Activated T-helper 1 cell treated with anti-CD3 and anti-CD28 coated beads, Interleukin-12 subunit alpha, Interleukin-12 subunit beta, Interleukin-2, Interleukin-4 antibody, amounts not matched to agents 30 ng/mL and 10 ng/mL and 1 ng/mL, durations not matched to agents 14 hours and 24 hours and 36 hours (primary cell): ENCODE measurements at places on chromosomes 7 and 10.
A peak's percentile ranks its signal among the peaks of the same experiment; 100 is the strongest.

GRCh38 chr7:48154792-48155413 lies 16.4 kb upstream of the ABCA13 start:
- H3K4me1 ChIP-seq, result no peaks in the 10 kb centered on the region
- H3K36me3 ChIP-seq, result no peaks in the 10 kb centered on the region
- H3K27me3 ChIP-seq, result peaks cover 27% of the 10 kb centered on the region
- no peak overlapping the region for H3K27ac ChIP-seq
- DNase-seq, result peak; percentile 17
- no peak overlapping the region for H3K4me3 ChIP-seq

- H3K27me3 ChIP-seq, result no peaks in the 10 kb centered on the region
- H3K4me3 ChIP-seq, result no peak overlapping the region
- no peaks in the 10 kb centered on the region for H3K36me3 ChIP-seq
- no peak for DNase-seq
- H3K27ac ChIP-seq, result no peak overlapping the region
These were observed 769.3 kb downstream of the MAGI2 start for GRCh38 chr7:78684201-78684600.

DNA sequence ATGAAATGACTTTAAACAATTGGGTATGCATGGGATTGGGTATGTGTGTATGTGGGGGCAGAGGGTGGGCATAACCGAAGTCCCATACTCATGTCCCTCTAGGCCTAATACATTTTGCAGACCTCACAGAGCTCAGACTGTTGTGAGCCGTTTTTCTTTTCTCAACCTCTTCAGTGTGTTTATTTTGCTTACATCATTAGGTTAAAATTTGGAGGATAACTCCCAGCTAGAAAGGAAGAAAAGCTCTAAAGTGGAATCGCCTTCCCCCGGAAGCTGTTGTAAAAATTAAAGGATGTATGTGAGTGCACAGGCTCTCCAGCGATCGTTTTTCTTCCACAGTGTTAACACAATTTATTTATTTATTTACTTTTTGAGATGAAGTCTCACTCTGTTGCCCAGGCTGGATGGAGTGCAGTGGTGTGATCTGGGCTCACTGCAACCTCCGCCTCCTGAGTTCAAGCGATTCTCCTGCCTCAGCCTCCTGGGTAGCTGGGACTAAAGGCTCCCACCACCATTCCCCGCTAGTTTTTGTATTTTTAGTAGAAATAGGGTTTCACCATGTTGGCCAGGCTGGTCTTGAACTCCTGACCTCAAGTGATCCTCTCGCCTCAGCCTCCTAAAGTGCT lies 1.5 kb upstream of the H2AZ2 start:
- peaks cover 5% of the 10 kb centered on the region for H3K36me3 ChIP-seq
- peaks cover 50% of the 10 kb centered on the region for H3K4me1 ChIP-seq
- H3K27ac ChIP-seq, result peak overlapping the region; percentile 94
- peak overlapping the region; percentile 94 for H3K4me3 ChIP-seq

DNA sequence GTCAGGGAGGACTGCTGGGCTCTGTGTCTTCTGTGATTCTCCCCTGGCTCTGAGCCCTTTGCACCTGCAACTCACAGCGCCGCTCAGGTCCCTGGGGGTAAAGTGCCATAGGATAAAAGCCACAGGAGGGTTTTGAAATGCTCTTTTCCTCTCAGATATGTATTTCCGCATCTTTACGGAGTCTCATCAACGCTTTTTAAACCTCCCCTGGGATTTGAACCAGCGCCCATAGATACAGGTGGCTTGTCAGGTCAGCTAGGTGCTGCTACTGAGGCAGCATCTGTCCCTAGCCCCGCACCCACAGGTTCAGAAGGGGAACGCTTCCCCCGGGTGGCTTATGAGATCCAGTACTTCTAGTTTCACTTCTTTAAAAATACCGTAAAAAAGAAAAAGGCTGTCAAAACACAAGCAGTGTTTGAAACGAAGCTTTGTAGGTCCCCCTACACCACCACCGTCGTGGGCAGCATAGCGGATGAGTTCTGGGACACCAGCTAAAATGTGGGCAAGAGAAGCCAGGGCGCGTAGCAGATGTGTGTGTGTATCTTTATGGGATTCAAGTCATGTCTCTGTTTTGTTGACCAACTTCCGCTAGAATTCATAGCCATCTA lies 173.5 kb downstream of the CUX1 start:
- H3K36me3 ChIP-seq, result no peaks in the 10 kb centered on the region
- DNase-seq, result no peak
- H3K27me3 ChIP-seq, result no peaks in the 10 kb centered on the region
- no peak overlapping the region for H3K4me3 ChIP-seq

DNA sequence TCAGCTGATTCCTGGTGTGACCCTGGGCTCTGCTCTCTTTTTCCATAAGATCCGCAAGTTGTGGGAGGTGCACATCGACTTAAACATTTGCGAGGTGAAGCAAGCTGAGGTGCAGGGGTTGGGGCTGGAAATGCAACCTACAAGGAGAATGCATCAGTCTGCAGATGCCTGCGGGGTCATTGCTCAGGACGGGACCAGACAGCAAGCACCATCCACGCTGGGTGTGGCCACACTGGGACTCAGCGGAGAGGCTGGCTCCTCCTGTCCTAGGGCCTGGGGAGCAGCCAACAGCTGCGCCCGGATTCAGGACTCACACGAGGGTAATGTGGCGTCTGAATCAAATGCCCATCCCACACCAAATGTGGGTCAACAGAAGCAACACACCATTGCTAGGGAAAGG lies 33.8 kb downstream of the STK32C start:
- H3K27me3 ChIP-seq, result no peaks in the 10 kb centered on the region
- H3K4me3 ChIP-seq, result no peak overlapping the region
- H3K4me1 ChIP-seq, result no peaks in the 10 kb centered on the region
- no peaks in the 10 kb centered on the region for H3K36me3 ChIP-seq
- no peak for DNase-seq

DNA sequence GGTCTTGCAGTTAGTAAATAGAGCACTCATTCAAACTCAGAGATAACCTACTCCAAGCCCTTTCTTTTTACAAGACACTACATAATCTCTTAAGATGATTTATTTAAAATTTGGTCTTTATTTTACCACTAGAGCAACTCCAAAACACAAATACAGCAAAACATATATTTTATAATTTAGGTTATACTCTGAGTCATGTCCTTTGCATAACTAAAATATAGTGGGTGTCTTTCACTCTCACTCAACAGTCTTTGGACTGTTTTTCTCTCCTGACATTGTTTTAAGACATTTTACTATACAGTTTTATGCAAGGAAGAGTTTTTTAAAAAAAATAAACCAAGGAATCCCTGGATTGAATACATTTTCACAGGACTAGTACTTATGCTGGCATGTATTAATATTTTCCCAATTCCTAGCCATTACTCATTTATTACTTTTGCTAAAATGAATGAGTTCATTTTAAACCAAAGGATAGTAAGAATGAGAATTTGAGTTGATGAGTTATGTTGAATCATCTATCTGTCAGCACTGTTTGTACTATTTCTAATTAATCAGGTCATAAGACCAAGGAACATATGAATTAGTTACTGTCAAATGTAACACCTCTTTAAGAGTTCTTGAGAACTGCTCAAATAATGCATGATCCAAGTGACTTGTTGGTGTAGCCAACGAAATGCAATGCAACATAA lies 303.1 kb upstream of the FZD1 start:
- no peaks in the 10 kb centered on the region for H3K27me3 ChIP-seq
- H3K4me3 ChIP-seq, result no peak overlapping the region
- no peaks in the 10 kb centered on the region for H3K36me3 ChIP-seq
- no peak overlapping the region for H3K27ac ChIP-seq
- DNase-seq, result no peak

DNA sequence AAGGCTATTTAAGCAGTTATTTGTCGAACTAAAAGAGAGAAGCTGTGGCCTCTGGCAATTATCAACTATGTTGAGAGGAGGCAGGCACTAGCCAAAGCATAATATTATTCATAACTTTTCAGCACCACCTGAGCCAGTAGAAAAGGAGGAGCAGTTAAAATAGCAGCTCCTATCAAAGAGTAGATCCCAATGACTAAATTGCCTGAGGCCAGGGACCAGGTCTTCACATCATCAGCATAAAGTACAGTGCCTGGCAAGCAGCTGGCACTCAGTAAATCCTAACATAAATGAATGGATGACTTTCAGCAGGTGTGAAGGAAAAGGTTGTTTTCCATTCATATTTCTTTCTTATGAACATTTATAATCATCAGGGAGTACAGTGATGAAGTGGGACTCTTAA lies 309.0 kb upstream of the IMMP2L start:
- DNase-seq, result no peak
- H3K4me3 ChIP-seq, result no peak overlapping the region
- no peaks in the 10 kb centered on the region for H3K27me3 ChIP-seq
- H3K36me3 ChIP-seq, result no peaks in the 10 kb centered on the region

DNA sequence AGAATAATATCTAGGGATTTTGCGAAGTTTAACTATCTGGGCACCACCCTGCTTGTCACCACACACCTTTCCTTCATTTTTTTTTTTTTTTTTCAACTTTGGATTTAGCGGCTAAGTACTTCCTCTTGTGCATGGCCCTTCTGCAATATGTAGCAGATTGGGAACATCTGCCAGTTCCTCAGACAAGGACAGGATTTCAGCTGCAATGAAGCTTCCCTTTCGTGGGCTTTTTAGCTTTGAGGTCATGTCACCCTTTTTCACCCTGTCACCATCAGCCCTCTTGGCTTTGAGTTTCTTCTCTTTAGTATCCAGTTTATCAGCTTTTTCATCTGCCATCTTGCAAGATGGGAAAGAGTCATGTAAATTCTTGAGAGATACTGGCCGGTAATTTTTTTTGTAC lies 81.6 kb upstream of the ETV1 start:
- DNase-seq, result no peak
- H3K4me1 ChIP-seq, result no peaks in the 10 kb centered on the region
- H3K27ac ChIP-seq, result no peak overlapping the region
- no peaks in the 10 kb centered on the region for H3K36me3 ChIP-seq

- no peaks in the 10 kb centered on the region for H3K4me1 ChIP-seq
- no peaks in the 10 kb centered on the region for H3K36me3 ChIP-seq
- H3K4me3 ChIP-seq, result no peak overlapping the region
- peaks cover 1% of the 10 kb centered on the region for H3K27me3 ChIP-seq
- H3K27ac ChIP-seq, result no peak overlapping the region
- no peak for DNase-seq
These were observed 23.9 kb upstream of the TPK1 start for GRCh38 chr7:144859739-144860138.

GRCh38 chr7:151756076-151756731 lies 120.7 kb downstream of the PRKAG2 start:
- peak overlapping the region; percentile 3 for H3K4me3 ChIP-seq
- peaks cover 5% of the 10 kb centered on the region for H3K27me3 ChIP-seq
- peaks cover 14% of the 10 kb centered on the region for H3K4me1 ChIP-seq
- no peak overlapping the region for H3K27ac ChIP-seq

- H3K27ac ChIP-seq, result no peak overlapping the region
- no peak overlapping the region for H3K4me3 ChIP-seq
- H3K36me3 ChIP-seq, result no peaks in the 10 kb centered on the region
- no peaks in the 10 kb centered on the region for H3K27me3 ChIP-seq
- H3K4me1 ChIP-seq, result no peaks in the 10 kb centered on the region
- DNase-seq, result no peak
These were observed 358.8 kb downstream of the BBS9 start for GRCh38 chr7:33487998-33488682.

GRCh38 chr10:25175527-25176420 lies 973 bp downstream of the GPR158 start:
- no peak overlapping the region for H3K4me3 ChIP-seq
- H3K27me3 ChIP-seq, result peaks cover 41% of the 10 kb centered on the region
- DNase-seq, result no peak
- H3K36me3 ChIP-seq, result peaks cover 6% of the 10 kb centered on the region

DNA sequence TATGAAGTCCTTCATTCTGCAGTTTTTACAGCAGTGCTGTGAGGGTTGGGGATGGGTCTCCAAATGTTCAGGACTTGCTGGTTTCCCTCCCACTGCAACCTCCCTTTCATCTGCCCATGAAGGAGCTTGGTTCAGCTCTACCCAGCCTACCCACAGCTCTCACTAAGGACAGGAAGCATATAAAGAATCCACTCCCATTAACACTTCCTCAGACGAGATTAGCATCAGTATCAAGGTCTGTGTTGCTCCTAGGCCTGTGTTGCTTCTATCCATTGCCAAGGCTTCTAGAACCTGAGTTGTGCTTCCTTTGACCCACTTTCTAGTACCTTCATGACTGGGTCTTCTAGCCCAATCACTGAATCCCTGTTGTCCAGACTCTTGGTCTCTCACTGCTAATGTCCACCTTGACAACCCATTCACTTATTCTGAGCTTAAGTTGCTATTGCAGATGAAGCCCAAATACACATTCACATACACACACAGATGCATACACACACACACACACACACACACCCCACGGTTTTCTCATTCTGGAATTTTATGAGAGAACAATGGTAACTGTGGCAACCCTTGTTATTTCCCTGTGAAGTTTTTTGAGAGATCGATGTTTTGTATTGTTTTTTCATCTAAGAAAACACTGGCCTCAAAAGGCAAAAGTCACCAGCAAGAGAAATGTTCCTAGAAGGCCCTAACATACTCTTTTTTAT lies 248.1 kb downstream of the MTERF1 start:
- H3K4me1 ChIP-seq, result no peaks in the 10 kb centered on the region
- H3K4me3 ChIP-seq, result no peak overlapping the region
- no peaks in the 10 kb centered on the region for H3K27me3 ChIP-seq
- no peak for DNase-seq
- H3K27ac ChIP-seq, result no peak overlapping the region

- no peak for DNase-seq
- H3K27me3 ChIP-seq, result peaks cover 4% of the 10 kb centered on the region
- no peak overlapping the region for H3K27ac ChIP-seq
- no peaks in the 10 kb centered on the region for H3K4me1 ChIP-seq
These were observed 618.7 kb downstream of the DNAJB6 start for GRCh38 chr7:157955348-157955999.

DNA sequence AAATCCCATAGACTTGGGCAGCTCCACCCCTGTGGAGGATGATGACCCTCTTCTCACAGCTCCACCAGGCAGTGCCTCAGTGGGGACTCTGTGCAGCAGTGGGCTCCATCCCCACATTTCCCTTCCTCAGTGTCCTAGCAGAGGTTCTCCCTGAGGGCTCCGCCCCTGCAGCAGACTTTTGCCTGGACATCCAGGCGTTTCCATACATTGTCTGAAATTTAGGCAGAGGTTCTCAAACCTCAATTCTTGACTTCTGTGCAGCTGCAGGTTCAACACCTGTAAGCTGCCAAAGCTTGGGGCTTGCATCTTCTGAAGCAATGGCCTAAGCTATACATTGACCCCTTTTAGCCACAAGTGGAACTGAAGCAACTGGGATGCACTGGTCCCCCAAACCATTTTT lies 31.8 kb downstream of the NEUROG3 start:
- H3K27ac ChIP-seq, result no peak overlapping the region
- DNase-seq, result no peak
- H3K36me3 ChIP-seq, result no peaks in the 10 kb centered on the region

GRCh38 chr7:23594879-23595604 lies 2.1 kb upstream of the CCDC126 start:
- DNase-seq, result peak; percentile 39
- peak overlapping the region; percentile 62 for H3K4me3 ChIP-seq
- peaks cover 55% of the 10 kb centered on the region for H3K4me1 ChIP-seq
- peaks cover 4% of the 10 kb centered on the region for H3K36me3 ChIP-seq
- peak overlapping the region; percentile 55 for H3K27ac ChIP-seq

GRCh38 chr10:129637010-129637409 lies 170.0 kb downstream of the MGMT start:
- H3K4me1 ChIP-seq, result no peaks in the 10 kb centered on the region
- H3K4me3 ChIP-seq, result no peak overlapping the region
- DNase-seq, result no peak
- no peak overlapping the region for H3K27ac ChIP-seq
- H3K27me3 ChIP-seq, result no peaks in the 10 kb centered on the region

- H3K4me1 ChIP-seq, result peaks cover 10% of the 10 kb centered on the region
- no peak overlapping the region for H3K27ac ChIP-seq
- peaks cover 7% of the 10 kb centered on the region for H3K27me3 ChIP-seq
- no peak overlapping the region for H3K4me3 ChIP-seq
These were observed 8.4 kb upstream of the UCN3 start for GRCh38 chr10:5356302-5356763.
